BJ (cell line): ENCODE measurements at places on chromosomes 5 and 9.

- DNase-seq = no peak
Observed at GRCh38 chr9:89219637-89220036, 41.0 kb upstream of the SHC3 start.

- no peak for DNase-seq
Observed at GRCh38 chr5:3778000-3778550, 182.4 kb downstream of the IRX1 start.

DNA sequence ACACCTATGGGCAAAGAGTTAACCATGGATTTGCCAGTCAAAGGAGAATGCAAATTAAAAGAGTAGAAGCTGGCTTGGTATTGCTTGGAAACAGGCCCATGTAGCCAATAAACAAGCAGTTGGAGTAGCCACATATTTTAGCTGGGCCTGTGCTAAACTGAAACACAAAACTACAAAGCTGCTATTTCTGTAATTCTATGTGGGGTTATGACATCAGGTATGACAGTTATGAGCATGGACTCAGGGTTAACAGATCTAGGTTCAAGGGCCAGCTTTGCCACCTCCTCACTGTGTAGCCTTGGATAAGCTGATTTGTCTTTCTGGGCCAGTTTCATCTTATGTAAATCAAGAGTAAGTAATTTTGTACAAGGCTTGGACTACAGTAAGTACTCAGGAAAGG, 142.7 kb downstream of the PIP5K1B start:
- DNase-seq = no peak

GRCh38 chr5:62980884-62981283, 402.3 kb downstream of the LRRC70 start:
- DNase-seq = no peak

DNA sequence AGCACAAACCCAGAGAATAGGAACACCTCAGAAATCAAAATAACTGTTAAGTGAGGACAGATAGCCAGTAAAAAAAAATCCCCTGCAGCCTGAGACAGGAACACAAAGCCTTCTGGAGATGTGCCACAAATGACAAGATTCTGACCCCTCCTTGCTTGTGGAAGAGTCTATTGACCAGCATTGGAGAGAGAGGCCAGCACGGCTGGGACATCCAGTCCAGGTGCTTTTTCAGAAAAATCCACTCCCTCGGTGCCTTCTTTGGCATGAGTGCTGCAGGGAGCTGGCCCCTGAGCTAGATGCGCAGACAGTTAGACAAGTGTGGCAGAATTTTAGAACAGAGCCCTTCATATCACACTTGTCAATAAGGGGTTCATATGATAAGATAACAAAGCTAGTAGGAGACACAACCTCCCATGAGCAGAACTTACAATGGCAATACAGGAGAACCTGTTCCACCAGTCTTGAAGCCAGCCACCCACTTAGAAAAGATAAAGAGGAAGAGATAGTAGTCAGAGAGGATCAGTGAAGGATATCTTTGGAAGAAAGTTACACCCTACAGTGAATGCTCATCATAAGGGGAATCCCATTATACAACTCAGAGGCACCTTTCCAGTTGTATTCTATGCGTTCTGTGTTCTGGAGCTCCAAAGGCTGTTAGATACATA, 298.4 kb downstream of the TLE1 start:
- DNase-seq = no peak

DNA sequence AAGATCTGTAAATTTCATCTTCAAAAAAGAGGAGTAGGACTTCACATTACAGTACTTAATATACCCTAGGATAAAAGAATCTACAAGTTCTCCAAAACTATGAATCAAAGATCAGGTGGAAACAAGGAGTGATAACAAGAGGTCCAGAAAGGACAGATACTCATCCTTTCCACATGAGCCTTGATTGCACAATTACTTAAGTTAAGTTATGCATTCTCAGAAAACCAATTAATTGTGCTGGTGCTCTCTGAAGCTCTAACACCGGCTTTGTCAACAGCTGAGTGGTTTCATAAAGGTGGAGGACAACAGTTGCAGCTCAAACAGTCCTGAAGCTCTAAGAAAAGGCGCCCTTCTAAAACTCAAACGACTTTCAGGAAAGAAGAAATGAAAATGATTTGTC, 251.9 kb downstream of the BNC2 start:
- DNase-seq = no peak

DNA sequence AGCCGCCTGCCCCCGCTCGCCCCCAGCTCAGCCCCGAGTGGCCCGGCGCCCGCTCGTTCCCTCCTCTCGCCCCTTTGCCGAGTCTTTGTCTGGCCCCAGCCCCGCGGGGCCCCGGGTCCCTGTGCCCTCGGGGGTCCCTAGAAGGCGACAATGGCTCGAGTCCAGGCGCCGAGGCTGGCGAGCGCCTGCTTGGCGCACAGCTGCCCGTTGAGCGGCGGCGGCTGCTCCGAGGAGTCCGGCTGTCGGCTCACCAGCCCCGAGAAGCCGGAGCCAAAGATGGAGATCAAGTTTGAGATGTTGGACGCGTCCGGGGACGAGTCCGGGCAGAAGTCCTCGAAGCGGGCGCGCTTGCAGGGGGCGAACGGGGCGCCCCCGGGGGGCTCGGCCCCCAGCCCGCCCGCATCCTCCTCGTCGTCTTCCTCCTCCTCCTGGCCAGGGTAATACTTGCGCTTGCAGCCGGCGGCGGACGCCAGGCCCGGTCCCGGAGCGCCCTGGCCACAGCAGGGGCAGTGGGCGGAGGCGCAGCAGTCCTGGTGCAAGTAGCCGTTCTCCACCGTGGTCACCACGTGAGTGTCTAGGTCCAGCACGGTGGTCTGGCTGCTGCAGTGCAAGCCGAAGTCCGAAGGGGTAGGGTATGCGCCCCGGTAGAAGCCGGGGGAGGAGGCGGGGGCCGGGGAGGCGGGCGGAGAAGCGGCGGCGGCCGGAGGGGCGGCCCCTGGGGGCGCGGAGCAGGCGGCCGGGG, 1.2 kb downstream of the IER5L start:
- no peak for DNase-seq

GRCh38 chr5:176880366-176881020, 18.7 kb downstream of the HK3 start:
- DNase-seq = no peak

DNA sequence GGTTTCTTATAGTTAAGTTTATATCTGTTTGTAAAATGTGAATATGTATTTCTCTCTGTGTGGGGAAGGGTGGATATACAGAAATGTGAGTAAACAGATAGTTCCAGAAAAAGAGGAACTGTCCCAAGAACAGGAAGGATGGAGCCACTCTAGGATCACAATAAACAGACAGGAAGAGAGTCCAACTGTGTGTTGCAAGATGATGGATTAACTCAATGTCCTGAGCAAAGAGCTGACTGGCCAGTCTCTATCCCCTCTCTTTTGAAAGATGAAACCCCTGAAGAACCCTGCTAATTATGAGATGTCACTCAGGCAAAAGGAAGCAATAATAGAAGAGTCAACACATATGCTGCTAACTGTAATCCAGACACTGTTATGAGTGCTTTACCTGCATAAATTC, 202.7 kb downstream of the SEMA6A start:
- DNase-seq = no peak

DNA sequence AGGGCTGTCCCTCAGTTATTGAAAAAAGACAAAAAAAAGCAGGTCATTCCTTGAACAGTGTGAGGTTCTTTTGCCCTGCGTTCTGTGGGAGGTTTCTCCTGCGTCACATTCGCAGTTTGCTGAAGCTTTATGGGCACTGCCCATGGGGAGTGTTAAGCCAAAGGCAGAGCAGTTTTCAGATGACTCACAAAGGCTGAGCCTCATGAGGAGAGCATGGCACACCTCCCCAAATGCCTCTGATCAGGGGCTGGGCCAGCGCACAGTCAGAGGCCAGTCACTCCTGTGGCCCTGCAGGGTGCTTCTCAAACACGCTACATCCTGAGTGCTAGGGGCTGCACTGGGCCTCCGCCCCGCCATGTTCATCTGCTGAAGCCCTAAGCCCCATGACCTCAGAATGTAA, 38.4 kb downstream of the IRX1 start:
- no peak for DNase-seq

- peak; percentile 88 for DNase-seq
Observed at GRCh38 chr9:69174616-69175463, 763 bp downstream of the TJP2 start.

GRCh38 chr5:39941416-39941815, 516.6 kb upstream of the DAB2 start:
- DNase-seq = no peak

DNA sequence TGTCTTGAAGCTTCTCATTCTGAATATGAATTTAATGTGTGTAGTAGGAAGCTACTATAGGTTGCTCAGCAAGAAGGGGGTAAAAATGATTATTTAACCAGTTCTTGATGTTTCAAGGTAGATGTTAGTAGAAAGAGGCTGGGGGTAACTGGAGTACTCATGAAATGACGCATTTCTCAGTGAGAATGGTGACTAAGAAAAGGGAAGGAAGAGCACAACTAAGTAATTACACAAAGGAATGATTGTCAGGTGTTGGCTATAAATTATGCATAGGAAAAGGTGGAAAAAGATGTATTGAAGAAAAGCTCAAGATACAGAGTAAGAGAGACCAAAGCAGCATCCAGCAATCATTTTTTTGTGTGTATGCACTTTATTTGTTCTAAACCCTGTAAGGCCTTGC, 1.4 kb upstream of the PSIP1 start:
- DNase-seq = no peak

GRCh38 chr9:87713278-87713987, 12.5 kb upstream of the CTSL start:
- DNase-seq = peak; percentile 97

DNA sequence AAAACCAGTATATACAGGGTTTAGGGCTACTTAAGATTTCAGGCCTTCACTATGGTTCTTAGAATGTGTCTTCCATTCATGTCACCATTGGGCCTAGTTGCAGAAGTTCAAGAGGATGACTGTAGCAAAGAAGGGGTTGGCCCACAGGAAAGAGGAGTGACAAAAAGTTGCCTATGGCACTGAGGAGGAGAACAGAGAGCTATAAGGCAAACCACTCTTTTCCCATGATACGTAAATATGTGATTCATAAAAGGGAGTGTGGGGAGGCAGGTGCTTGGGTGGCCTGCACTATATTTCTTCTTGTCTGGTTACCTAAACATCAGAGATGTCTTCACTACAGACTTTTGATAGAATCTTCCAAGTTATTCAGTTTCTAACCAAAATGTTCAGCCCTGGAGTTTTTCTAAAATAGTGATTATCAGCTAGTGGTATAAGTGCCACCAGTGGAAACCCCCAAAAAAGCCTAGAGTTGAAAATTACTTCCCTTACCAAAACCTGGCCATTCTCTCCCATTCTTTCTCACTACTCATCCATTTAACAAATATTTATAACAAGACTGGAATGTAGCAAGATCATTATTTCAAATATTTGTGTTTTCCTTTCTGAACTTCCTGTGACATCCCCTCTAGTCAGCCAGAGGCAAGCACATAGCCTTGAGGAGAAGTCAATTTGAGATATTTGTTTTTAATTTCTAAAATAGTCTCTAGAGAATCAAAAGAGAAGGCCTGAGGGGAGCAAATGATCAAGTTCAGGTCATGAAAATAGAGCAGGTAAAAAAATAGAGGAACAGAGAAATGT, 367.4 kb downstream of the EFNA5 start:
- DNase-seq = no peak

- DNase-seq = no peak
Observed at GRCh38 chr9:89740722-89741121, 135.9 kb downstream of the GADD45G start.

- DNase-seq = no peak
Observed at GRCh38 chr9:90038763-90039162, 434.0 kb downstream of the GADD45G start.

- no peak for DNase-seq
Observed at GRCh38 chr5:1490376-1490775, 33.4 kb downstream of the LPCAT1 start.

- no peak for DNase-seq
Observed at GRCh38 chr5:101976933-101977332, 319.2 kb downstream of the SLCO4C1 start.

- DNase-seq = no peak
Observed at GRCh38 chr5:59666440-59667068, 227.0 kb downstream of the PDE4D start.

- DNase-seq = no peak
Observed at GRCh38 chr9:68861436-68861835, 152.5 kb downstream of the PRKACG start.

DNA sequence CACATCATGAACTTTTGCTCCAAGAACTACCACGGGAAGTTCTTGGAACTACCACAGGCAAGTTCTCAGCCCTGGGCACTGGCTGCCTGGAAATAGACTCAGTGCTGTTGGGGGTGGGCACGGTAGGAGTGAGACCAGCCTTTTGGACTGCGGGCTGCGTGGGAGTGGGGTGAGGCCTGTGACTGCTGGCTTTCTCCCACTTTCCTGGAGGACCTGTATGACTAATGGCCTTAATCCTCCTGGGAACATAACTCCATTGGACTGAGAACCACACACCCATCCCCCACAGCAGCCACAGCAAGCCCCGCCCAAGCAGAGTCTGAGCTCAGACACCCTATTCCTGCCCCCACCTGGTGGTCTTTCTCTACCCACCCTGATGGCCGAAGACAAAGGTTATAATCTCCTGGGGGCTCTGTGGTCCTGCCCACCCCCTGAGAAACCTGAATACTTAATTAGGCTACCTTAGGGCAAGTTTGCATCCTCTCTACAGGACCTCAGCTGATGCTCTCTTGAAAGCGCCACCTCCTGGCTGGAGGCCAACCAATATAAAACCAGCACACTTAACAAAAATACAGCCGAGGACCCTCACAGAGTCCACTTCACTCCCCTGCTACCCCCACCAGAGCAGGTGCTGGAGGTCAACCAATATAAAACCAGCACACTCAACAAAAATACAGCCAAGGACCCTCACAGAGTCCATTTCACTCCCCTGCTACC, 112.6 kb downstream of the CACNA1B start:
- DNase-seq = no peak

- DNase-seq = no peak
Observed at GRCh38 chr9:36880075-36880474, 154.0 kb downstream of the PAX5 start.

GRCh38 chr5:110351430-110351829, 375.0 kb downstream of the TMEM232 start:
- DNase-seq = no peak

DNA sequence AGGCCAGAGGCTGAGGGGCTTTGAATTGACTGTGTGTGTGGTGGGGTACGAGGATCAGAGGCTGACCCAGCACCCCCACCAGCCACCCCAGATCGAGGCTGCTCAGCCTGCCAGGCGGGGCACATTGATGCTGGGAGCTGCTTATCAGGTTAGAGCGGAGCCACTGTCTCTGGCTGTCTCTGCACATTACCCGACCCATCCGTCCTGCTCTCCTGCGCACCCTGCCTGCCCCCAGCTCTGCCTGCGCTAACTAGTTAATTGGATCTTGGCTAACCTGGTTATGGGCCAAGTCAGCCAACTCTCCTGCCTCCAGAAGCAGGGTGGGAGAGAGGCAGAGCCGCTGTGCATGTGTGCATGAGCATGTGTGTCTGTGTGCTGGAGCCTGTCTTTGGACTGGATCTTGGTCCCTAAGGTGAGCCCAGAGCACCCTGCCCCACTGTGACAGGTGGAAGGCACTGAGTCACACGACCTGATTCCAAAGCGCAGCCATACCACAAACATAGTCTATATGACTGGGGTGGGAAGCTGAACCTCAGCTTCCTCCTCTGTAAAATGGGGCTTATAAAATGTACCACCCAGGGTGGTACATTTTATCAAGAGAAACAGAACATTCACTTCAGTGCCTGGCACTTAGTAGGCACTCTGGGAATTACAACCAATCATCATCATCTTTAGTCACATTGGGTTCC, 39.7 kb downstream of the PCDH1 start:
- no peak for DNase-seq
